Activated CD8-positive, alpha-beta memory T cell treated with anti-CD3 and anti-CD28 coated beads for 1 hour (primary cell): ENCODE measurements at places on chromosomes 6 and 20.
A peak's percentile ranks its signal among the peaks of the same experiment; 100 is the strongest.

- DNase-seq: no peak
These were observed 3.2 kb upstream of the SDHAF4 start for GRCh38 chr6:70563530-70563929.

DNA sequence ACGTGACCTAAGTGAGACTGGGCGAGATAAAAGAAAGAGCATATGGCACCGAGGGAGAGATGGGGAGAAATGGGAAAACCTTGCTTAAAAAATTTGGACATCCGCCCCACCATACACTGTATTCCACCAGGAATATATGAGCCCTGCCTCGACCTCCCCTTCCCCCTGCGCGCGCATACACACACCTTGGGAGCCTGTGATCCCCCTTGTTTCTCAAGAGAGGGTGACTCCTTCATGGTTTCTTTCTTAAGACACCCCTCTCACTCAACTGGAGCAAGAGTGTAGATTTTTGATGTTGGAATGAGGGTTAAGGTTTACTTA lies 480 bp downstream of the ABCF1 start:
- DNase-seq: no peak

GRCh38 chr6:170552765-170553533 lies at the start of gene PSMB1:
Gene PSMB1, minus strand, starts transcription at chr6:170553307. Its CDS starts 65 bp downstream, at chr6:170553242.
- peak; percentile 71 for DNase-seq

GRCh38 chr6:111683749-111684267 lies 78.1 kb upstream of the TRAF3IP2 start:
- DNase-seq: no peak

DNA sequence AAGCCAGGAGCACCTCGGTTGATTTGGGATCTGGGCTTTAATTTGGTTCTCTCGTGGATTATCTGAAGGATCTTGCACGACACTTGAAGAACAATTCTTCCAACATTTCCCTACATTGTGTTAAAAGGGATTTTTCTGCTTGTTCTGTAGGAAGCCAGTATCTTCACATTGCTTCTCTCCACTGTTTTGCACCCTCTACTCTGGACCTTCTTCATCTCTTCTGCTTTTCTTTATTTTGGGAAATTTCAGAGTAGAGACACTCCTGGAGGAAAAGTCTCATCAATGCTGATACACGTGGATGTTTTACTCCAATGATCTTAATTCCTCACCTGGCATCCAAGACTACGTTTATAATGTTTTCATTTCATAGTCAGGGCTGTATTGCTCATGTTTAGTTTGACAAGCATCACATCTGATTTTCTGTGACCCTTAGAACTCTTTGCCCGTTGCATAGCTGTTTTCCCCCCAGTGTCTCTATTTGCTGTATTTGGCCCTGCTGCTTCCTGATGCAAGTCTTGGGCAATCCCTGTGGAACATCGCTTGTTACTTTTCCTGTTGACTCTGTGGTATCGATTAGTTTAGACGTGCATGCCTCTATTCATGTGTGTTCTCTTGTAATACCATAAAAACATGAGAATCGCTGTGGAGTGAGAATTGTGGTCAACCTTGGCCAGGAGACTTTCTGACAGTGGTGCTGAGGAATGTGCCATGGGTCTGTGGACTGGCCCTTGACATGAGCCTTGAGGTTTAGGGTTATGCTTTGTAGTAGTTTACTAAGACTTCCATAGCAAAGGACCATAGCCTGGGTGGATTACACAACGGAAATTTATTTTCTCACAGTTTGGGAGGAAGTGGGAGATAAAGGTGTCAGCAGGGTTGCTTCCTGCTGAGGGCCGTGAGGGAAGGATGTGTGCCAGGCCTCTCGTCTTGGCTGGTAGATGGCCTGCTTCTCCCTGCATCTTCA lies 12.5 kb downstream of the PLCB1 start:
- DNase-seq: no peak

- no peak for DNase-seq
These were observed 276.3 kb downstream of the ADGRB3 start for GRCh38 chr6:68911334-68911733.

DNA sequence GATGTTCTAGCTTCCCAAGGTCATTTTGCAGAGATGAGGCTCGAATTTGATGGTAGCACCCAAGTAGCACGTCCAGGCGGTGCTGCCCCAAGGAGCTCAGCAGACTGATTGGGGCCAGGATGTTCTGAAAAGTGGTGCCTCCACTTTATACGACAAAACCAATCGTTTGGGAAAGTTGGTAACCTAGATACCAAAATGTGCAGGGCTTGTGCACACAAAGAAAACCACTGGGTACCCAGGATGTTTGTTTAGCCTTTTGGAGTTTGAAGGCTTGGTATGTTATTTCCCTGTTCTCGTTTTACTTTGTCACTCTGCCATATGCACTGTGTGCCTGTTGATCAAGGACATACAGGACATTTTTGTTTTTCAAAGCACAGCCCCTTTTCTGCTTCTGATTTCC lies 40.7 kb upstream of the PBOV1 start:
- no peak for DNase-seq

DNA sequence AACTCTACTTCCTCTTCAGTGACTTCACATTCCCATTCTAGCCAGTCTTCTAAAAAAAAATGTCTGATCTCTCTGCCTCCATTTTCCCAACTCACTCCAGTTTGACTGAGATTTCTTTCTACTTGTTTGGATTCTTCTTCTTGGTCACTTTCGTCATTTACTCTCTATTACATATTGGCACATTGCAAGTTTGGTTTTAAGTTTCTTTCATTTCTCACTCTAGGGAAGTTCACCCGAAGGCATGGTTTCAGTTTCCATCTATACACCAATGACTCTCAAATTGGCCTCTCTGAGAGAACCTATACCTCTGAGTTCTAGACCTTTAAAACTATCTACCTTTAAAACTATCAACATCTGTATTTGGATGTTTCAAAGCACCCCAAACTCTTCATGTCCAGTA lies 51.3 kb downstream of the CD109 start:
- no peak for DNase-seq

GRCh38 chr6:109238396-109238795 lies 143.1 kb downstream of the CEP57L1 start:
- DNase-seq: no peak

DNA sequence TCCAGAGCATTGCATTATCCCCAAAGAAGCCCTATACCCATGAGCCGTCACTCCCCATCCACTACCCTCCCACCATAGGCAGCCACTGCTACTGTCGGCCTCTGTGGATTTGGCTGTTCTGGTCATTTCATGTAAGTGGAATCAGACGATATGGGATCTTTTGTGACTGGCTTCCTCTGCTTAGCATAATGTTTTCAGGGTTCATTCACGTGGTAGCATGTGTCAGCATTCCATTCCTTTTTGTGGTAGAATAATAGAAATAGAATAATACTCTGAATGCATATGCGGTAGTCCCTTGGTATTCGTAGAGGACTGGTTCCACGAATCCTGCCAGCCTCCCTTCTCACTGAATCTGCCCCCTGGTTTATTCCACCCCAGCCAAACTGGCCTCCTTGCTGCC lies 402.6 kb upstream of the SULF2 start:
- no peak for DNase-seq

DNA sequence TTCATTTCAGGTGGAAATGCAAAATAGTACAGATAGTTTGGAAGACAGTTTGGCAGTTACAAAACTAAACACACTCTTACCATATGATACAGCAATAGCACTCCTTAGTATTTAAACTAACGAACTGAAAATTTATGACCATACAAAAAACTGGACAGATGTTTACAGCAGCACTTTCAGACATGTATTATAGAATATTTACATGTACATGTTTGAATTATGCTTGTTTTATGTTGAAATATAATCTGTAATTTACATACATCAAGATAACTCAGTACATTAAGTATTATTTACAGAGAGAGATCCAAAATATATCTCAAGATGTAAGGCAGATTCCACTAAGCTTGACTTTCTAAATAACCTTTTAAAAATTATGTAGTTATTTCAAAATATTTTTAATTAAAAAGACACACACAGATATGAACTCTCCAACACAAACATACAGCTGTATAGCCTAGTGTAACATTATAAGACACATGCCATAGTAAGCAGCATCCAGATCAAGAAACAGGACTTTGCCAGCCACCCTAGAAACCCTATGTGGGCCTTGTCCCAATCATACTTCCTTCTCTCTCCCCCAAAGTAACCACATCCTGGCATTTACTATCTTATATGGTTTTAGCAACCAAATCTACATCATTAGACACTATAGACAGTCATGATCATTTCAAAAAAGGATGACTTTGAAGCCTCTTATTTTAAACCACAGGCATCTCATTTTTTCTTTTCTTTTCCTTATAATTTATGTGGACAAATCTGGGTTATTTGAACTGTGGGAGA lies 82.2 kb downstream of the MAN1A1 start:
- DNase-seq: no peak

- no peak for DNase-seq
These were observed 586 bp upstream of the HMGA1 start for GRCh38 chr6:34236131-34236442.

- DNase-seq: no peak
These were observed 124.5 kb downstream of the HIVEP2 start for GRCh38 chr6:142820338-142821051.
